Right forelimb (tissue), 1 donor: ENCODE measurements at places on chromosomes 6 and 20.
A peak's percentile ranks its signal among the peaks of the same experiment; 100 is the strongest.

GRCh38 chr6:158544428-158544827 is 15.5 kb upstream of the TMEM181 start:
- no peak for DNase-seq

DNA sequence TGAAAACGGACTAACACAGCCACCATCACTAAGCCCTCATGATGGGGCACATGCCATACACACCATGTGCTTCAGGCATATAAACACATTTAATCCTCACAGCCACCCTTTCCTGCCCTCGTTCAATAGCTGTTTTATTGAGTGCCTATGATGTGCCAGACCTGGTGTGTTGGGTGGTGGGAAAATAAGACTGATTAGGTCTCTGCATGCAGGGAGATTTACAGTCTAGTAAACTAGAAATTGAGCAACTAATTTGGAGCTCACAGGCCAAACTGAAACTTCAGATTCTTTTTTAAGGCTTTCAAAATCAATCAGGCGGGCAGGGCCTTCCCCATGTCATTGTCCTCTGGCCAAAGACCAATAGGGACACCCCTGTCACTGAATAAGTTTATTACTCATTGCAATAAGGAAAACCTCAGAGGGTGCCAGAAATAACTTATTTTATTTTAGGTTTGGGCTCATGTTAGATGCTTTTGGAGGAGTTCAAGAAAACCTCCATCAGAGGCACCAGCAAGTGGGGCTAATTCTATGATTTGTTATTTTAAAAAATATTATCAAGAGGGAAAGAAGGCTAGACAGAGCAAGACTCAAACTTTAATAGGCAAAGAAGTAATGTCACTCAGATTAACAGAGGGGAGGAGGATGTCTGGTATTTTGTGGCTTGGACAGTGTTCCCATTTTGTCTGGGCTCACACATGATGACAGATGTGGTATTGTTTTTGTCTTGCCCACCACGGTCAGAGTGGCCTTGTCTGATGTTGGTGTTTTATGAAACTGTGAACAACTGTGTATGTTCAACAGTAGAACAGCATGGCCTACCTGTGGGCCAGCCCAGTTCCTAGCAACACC is 12.0 kb downstream of the ZFP64 start:
- no peak for DNase-seq

DNA sequence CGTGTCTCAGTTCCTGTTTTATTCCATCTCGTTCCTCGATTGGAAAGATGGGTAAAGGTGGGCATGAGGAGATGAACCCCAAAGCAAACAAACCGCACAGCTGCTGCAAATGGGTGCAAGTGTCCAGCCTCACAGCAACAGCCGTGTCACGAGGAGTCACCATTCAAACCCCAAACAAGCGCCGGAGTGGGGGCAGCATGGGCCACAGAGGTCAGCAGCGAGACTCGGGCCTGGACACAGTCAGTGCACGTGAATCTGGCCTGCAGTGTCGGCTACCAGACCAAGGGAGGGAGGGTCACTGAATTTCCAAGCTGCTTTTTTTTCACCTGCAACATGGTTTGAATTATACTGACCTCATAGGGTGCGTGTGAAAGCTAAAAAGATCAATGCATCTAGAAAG is 63.5 kb downstream of the EZR start:
- DNase-seq, result no peak

GRCh38 chr20:58716476-58717277 is 24.1 kb downstream of the NPEPL1 start:
- peak; percentile 48 for DNase-seq

- DNase-seq, result no peak
Observed at GRCh38 chr20:1804554-1804956, 90.7 kb upstream of the SIRPA start.

DNA sequence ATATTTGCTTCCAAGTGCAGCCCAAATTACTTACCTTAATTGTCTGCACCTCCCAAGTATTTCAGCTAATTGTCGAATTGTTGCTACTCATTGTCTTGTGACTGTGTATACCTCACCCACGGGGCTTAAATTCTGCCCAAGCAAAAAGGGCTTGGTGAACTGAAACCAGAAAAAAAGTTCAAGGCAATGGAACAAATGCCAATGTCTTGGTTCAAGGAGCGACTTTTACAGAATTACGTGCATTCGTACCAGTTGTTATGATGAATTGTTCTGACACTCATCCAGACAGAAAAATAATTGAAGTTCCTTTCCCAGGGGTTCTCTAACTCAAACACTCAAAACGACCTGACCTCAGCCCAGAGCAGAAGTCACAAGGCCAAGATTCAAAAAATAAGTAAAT is 13.9 kb upstream of the PXDC1 start:
- no peak for DNase-seq

DNA sequence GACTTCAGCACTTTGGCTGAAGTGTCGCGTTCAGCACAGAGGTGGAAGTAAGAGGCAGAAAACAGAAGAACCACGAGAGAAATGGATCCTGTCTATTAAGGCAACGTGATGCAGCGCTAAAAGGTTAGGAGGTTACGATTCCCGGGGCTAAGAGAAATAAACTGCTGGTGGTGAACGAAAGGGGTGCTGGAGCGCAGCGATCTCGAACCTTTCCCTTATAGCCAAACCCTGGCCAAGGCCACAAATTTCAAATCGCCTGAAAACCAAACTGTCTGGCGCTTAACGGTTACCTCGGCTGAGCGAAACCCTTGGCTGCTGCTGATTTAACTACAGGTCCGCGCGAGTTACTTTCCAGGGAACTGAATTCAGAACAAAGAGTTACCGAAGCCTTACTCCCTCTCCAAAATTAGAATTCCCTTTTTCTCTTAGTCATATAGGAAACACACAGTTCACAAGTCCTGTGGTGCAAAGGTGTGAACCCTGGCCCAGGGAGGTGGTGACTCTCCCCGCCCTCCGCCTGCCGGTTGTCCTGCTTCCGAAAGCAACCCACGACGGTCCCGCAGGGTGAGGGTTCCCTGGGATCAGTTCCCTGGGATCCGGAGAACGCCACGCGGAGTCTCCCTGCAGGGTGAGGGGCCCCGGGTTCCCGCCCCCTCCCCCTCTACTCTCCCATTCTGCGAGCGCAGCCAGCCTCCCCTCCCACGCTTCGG is 1.3 kb upstream of the SLC35D3 start:
- DNase-seq, result peak; percentile 49

DNA sequence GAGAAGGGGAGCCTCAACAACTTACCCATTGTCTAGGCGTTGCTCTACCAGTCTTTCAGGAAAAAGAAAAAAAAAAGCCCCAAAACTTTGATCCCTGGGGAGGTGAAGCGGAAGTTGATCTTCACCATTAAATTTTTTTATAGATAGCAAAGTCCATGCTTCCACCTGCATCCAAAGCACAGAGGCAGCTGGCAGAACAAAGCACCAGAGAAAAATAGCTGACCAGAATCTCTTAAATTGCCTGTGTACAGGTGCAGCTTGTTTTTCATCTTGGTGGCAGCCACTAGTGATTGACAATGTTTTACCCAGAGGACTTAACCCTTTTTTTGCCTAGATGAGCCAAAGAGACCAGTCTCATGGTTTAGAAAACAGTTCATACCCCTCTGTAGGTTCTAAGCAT is 86.0 kb downstream of the MYB start:
- DNase-seq, result no peak

- DNase-seq, result no peak
Observed at GRCh38 chr20:31474097-31474436, 860 bp downstream of the DEFB124 start.

- DNase-seq, result no peak
Observed at GRCh38 chr20:20405623-20406022, 37.7 kb downstream of the INSM1 start.
